LHCN-M2 (cell line): ENCODE measurements at places on chromosomes 1 and 21. TPM values are rescaled to one million over a fixed set of nuclear protein-coding genes. Genes with fewer than 3 reads are reported as not detected.

GRCh38 chr1:25773441-25774125 lies 26.4 kb upstream of the SELENON start:
- DNase-seq: no peak

DNA sequence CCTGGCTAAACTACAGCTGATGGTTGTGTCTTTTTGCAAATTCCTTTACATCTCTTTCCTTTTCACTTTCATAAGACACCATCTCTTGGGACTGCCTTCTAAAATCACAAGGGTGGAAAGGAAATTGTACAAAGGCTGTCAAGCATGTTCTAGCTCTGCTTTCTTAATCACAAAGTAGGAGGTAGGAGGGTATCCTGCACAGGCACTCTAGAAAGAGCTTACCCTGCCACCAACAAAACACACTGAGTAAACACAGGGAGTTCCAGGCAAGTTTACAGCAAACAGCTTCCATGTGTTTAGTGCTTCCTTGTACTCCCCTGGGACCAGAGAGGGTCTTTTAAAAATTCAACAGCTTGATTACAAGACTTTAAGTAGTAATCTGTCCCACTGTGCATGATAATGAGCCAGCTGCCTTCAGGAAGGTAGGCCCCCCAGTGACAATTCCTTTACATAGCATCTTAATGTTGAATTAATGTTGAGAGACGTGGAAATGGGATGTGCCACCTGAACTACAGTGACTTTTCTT lies 2.4 kb downstream of the PLPP3 start:
- DNase-seq: peak; percentile 54

DNA sequence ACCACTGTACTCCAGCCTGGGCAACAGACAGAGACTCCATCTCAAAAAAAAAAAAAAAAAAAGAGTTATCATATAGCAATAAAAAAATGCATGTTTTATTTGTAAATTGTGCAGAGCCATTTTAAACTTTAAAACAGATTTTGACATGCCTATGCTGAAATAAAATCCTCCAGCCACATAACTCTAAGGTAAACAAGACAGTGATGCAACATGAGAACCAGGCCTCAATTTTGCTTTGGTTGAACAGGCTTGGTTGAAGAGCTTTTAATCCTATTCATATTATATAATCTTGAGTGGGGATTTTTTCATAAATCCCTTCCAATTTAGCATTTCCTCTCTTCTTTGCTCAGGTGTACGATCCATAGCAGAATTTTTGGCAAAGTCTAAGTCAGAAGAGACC lies 26.1 kb downstream of the ARMH1 start:
- DNase-seq: no peak

DNA sequence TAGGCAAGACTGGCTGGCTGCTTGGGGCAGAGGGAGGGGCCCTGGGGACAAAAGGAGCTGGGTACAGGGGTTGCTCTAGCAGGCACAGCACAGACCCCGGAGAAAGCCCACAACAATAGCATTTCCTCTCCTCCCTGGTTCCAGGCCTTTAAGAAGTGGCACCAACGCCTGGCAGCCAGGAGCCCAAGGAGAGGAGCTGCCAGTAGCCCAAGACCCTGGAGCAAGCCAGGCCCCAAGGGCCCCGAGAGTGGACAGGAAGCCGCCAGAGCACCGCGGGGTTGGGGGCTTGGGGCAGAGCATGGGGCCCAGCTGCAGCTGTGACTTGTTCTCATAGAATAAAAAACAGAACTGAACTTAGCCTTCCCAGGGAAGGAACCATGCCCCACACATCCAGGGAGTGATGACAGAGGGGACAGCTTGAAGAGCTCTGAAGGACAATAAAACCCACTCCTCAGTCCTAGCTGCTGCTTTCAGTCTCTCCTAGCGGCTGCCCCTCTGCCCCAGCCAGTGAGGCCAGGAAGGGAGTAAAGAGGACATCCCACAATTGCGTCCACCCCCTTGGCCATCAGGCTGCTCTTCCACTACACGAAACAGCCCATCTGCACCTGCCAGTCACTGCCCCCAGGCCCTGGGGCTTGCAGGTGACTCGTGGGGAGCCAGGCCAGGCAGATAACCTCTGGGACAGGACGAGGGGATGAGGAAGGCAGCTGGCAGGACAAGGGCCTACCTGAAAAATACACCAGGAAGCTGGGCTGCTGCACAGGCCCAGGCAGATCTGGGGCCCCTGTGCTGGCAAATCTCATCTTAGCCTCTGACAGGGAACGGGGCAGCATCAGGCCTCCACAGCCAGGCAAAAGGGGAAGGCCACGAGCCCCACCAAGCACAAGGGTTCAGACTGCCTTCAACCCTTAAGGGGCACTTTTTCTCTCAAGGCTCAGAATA lies 16.4 kb downstream of the MTHFR start:
- no peak for DNase-seq

GRCh38 chr1:154791292-154792166 lies 78.6 kb downstream of the KCNN3 start:
- DNase-seq: peak; percentile 81

DNA sequence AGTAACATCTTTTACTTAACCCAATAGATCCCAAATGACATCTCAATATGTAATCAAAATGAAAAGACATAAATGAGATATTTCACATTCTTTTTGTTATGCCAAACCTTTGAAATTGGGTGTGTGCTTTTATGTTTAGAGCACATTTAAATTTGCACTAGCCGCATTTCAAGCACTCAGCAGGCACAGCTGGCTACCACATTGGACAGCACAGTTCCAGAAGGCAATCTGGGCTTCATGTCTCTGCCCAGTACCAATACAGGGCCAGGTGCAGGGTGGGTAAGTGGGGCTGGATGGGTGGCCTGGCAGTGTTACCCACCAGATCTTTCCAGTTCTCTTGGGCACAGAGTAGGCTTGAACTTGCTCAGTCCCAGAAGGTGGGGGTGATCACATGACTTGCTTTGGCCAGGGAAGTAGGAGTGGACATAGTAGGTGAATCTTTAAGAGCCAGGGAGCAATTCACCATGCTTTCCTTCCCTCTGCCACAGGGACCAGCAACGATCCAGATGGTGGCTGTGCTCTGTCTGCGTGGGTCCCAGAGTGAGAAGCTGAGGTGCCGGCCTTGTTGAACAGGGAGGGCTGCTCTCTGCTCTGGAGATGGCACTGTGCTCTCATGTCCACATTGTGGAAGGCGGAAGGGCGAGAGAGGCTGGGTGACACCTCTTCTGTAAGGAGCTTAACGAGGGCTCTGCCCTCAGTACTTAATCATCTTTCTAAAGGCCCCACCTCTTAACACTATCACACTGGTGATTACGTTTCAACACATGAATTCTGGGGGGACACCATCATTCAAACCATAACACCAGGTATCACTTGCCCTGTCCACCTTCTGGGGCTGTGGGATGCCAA lies 261.4 kb downstream of the GRIK3 start:
- DNase-seq: no peak

GRCh38 chr1:19260211-19261138 lies 8.9 kb downstream of the MRTO4 start:
- peak; percentile 98 for DNase-seq

DNA sequence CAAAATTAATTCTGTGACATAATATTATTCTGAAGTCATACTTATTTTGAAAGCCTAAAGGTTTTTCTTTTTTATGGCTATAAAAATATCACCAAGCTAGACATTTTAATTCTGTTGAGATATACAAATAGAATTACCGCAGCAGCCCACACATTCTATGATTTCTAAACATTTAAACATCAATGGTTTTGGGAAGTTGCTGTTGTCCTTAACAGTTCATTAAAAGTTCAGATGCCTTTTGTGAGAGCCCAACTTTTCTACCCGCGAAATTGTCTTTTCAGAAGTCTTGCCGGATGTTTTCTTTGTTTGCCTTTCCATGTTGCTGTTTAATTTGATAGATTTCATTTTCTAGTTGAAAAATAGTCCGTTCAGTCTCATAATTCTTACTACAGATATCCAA lies 40.5 kb downstream of the CDC14A start:
- DNase-seq: no peak

DNA sequence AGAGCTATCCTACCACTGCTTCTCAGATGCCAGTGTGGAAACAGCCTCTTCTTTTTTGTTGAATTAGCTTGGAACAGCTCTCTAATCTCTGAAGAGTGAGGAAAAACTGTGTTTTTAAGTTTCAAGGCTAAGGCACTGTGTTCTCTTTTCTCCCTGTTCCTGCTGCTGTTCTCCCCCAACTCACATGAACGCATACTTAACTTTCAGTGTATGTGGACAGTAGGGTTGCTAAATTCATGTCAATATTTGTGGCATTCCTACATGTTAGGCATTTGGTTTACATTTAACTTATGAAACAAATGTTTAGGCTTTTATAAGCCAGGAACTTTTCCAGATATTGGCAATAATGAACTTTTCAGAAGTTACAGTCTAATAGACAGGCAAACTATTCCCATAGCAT lies 6.8 kb downstream of the BACH1 start:
- DNase-seq: no peak

- DNase-seq: peak; percentile 98
These were observed 104.5 kb upstream of the LMO4 start for GRCh38 chr1:87224201-87224600.

DNA sequence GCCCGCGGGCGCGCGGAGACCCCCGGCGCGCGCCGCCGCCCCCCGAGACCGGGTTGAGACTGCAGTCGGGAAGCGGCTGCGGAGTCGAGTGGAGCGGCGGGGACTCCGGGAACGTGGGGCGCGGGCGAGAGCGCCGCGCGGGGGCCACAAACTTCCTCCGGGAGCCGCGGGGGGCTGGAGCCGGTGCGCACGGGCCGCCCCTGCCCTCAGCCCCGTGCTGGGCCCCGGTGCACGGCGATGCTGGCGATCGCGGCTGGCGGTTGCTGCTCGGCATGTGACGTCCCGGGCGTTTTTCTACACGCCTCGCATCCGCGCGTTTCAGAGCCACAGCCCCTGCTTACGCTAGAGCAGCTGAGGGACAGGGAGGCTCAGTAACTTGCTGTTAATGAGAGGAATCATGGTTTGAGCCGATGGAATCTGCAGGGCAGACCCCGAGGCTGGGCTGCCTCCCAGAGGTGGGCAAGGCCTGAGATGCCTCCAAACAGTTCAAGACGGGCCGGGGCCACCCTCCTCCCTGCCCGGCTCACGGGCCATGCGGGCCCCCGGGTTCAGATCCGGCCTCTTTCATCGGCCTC lies 520 bp downstream of the TMEM201 start:
- DNase-seq: peak; percentile 31

GRCh38 chr1:210264496-210265380 lies 32.1 kb downstream of the SERTAD4 start:
- DNase-seq: no peak

DNA sequence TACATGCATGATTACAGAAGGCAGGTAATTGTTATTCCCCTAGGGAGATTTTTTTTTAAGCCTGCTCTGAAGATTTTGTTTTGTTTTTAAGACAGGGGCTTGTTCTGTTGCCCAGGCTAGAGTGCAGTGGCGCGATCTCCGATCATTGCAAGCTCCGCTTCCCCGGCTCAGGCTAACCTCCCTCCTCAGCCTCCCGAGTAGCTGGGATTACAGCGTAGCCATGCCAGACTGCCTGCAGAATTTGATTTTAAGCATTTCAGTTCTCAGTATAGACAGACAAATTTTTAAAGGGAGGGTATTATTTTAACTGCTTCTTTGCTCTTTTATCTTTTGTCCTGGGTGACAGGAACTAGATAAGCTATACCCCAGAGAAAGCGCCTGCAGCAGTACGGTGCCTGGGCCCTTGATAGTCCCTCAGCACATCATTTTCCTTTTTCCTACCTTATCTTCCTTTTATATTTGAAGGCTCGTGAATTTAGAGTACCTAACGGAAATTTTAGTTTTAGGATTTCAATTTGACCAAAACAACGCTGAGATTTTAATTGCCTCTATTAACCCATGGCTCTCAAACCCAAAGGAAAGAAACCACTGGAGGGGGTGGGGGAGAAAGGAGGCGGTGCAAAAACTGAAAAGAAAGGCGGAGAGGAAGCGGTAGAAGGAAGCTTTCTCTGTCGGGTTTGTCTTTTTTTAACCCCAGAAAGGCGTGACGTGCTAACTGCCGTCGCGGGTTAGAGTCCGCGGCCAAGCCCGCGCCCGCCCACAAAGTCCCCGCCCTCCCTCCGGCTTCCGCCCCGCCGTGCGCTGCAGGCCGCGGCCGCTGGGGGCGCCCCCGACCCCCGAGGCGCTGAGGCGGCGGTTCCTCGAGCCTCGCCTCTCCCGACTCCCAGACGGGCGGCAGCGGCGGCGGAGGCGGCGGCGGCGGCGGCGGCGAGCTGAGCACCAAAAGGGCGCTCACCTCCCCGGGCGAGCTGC lies at the start of gene EEIG2:
Gene EEIG2 (plus strand): TSS at position 886 of the 972 bp plus-strand sequence. CDS start 329 bp downstream, outside the sequence.
- DNase-seq: peak; percentile 86

GRCh38 chr21:16441789-16442188 lies 712.0 kb downstream of the USP25 start:
- DNase-seq: no peak

GRCh38 chr1:200231787-200232231 lies 178.0 kb downstream of the ZNF281 start:
- DNase-seq: no peak

- no peak for DNase-seq
These were observed 3.8 kb downstream of the NCSTN start for GRCh38 chr1:160346958-160347357.

GRCh38 chr1:248421384-248421783 lies 18.5 kb downstream of the OR2T1 start:
- DNase-seq: peak; percentile 12

The SUSD4 gene
- total RNA-seq: 0.92 and 3.8 TPM in 2 replicates

The RGSL1 gene
- total RNA-seq: not detected in 2 replicates

The DUSP23 gene
- total RNA-seq: 38.4 and 57.5 TPM in 2 replicates

The LCE1A gene
- total RNA-seq: not detected in 2 replicates

The IFNAR2 gene
- total RNA-seq: 3.7 and 5.8 TPM in 2 replicates

The KCNJ15 gene
- total RNA-seq: 19.2 and 19.8 TPM in 2 replicates

The BNIPL gene
- total RNA-seq: 0.06 and 0.32 TPM in 2 replicates

The IL19 gene
- total RNA-seq: not detected in 2 replicates

The TXNIP gene
- total RNA-seq: 104 and 114 TPM in 2 replicates
